ENCODE measurements at places on chromosomes 16 and 17.

- DNase-seq = no peak
These were observed 25.2 kb downstream of the BCO1 start for GRCh38 chr16:81263470-81264220.

DNA sequence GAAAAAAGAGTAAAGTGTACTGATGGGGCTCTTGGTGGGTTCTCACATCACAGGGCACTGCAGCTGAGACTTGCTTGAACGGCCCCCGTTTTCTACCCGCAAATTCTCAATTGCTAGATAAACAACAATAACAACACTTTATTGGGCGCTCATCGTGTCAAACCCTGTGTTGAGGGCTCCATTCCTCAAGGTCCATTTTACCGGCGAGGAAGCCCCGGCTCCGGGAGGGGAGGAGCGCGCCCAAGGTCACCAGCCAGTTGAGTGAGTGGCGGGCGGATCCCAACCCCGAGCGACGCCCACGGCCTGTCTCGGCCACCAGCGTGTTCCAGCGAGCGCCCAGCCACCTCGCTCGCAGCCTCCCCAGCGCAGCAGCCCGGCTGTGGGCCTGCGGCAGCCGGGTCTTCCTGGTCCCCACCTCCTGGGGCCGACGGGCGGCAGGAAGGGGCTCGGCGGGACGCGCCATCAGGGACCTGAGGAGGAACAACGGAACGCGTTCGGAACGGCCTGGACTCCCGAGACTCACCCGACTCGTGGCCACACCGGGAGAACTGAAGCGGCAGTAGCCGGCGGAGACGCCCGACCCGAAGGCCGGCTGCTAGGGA lies 373 bp downstream of the CMC2 start:
- no peak for DNase-seq

- DNase-seq = no peak
These were observed 26.1 kb downstream of the HDAC5 start for GRCh38 chr17:44097110-44097958.

- DNase-seq = no peak
These were observed 25.6 kb upstream of the CPPED1 start for GRCh38 chr16:12829096-12829888.

GRCh38 chr16:79912592-79913310 lies 312.2 kb upstream of the MAF start:
- no peak for DNase-seq

GRCh38 chr17:70544317-70544716 lies 375.0 kb downstream of the KCNJ2 start:
- DNase-seq = no peak
